ENCODE measurements at places on chromosomes 7 and 10.

DNA sequence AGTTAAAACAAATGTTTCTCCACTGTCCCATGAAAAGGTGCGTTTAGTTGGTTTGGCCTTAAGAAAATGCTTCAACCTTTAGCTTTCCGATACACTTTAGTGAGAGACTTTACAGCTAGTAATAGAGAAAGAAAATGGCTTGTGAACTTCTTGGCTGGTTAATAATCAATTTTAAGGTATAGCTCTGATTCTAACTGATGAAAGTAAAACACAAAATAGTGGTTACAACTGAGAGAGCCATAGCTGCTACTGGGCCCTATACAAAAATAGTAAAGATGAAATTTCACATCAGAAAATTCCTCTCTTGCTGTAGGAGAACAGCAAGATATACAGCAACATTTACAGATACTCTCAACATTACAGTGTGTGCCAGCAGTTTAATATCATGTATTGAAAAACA, 371.4 kb downstream of the PHTF2 start:
- H3K4me1 ChIP-seq, result no peaks in the 10 kb centered on the region
- DNase-seq, result no peak
- H3K27ac ChIP-seq, result no peak overlapping the region

- H3K4me3 ChIP-seq, result no peak overlapping the region
- no peaks in the 10 kb centered on the region for H3K27me3 ChIP-seq
- no peak overlapping the region for H3K27ac ChIP-seq
- DNase-seq, result no peak
These were observed 362.8 kb upstream of the IGFBP3 start for GRCh38 chr7:46283852-46284251.

DNA sequence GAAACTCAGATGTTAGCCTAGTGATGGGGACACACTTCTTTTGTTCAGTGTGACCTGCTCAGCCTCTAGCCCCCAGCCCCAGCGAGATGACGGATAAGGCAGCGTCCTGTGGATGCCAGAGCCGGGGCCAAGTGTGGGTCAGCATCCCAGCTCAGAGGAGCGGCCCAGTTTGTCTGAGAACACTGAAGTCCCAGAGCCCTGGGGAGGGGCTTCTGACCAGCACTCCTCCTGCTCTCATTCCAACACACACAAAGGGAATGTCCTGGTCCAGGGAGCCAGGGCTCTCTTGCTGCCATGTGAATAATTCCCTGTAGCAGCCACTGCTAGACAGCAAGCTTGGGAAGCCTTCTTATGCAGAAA, 4.5 kb upstream of the ATP6V0E2 start:
- H3K27ac ChIP-seq, result peak overlapping the region; percentile 26
- H3K27me3 ChIP-seq, result no peaks in the 10 kb centered on the region
- no peak for DNase-seq
- H3K4me1 ChIP-seq, result peaks cover 49% of the 10 kb centered on the region

DNA sequence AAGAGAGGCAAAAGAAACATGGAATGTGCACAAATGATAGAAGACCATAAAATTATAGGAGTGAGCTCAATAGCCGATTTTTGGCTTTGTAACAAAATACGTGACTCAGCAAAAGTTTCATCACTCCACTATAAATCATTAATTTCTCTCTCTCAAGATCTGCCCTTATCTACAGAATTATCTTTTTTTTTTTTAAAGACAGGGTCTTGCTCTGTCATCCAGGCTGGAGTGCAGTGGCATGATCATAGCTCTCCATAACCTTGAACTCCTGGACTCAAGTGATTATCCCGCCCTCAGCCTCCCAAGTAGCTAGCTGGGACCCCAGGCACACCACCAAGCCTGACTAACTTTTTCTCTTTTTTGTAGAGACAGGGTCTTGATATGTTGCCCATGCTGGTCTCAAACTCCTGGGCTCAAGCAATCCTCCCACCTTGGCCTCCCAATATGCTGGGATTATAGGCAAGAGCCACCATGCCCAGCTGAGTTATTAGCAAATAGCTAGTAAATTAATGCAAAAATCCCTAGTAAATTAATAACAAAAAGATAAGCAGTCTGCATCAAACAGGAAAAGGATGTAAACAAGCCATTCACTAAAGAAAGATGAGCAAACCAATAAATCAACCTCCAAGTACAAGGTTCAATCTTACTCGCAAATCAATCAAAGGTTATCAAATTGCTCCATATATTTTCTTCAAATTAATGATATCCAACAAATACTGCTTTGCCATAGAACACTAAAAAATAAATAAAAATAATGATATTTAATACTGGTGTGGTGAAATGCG, 450.7 kb downstream of the PARD3 start:
- DNase-seq, result no peak
- H3K4me1 ChIP-seq, result no peaks in the 10 kb centered on the region
- no peak overlapping the region for H3K27ac ChIP-seq
- no peaks in the 10 kb centered on the region for H3K36me3 ChIP-seq
- H3K27me3 ChIP-seq, result no peaks in the 10 kb centered on the region
- H3K4me3 ChIP-seq, result no peak overlapping the region

- peaks cover 83% of the 10 kb centered on the region for H3K4me1 ChIP-seq
- no peaks in the 10 kb centered on the region for H3K36me3 ChIP-seq
- no peaks in the 10 kb centered on the region for H3K27me3 ChIP-seq
- H3K4me3 ChIP-seq, result peak overlapping the region; percentile 49
- peak; percentile 71 for DNase-seq
These were observed 2.4 kb downstream of the ALOX5 start for GRCh38 chr10:45376371-45376801.

GRCh38 chr10:28426392-28427159, 106.3 kb upstream of the WAC start:
- no peak overlapping the region for H3K4me3 ChIP-seq
- H3K27ac ChIP-seq, result no peak overlapping the region
- no peaks in the 10 kb centered on the region for H3K4me1 ChIP-seq
- no peaks in the 10 kb centered on the region for H3K36me3 ChIP-seq
- no peaks in the 10 kb centered on the region for H3K27me3 ChIP-seq
- no peak for DNase-seq
